Activated T-cell treated with anti-CD3 and anti-CD28 coated beads, Interleukin-2, amount 50 U/mL, for 48 hours (primary cell): ENCODE measurements at places on chromosomes 7 and 10.

DNA sequence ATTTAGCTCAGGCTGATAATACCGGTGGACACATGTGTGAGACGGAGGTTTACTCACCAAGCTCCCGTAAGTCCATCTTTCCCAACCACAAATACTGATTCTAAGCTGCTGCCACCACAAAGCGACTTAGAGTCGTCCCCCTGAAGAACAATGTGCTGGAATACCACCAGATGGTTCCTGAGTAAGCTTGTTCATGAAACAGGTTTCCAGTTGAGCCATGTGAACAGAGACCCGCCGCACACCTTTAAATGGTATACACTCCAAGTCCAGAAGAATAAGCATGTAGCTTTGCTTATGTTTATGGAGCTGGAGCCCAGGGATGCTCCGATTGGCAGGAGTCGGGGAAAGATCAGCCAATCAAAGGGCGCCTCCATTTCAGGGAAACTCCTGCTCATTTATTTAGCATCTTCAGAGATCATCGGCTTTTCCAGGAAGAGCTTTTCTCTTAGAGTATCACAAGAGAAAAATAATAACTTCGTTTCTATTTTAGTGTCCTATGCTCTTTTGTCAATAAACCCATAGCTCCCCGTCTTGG, 261.6 kb upstream of the AOAH start:
- DNase-seq: no peak

GRCh38 chr10:120477743-120478141, 20.7 kb downstream of the PLPP4 start:
- no peak for DNase-seq

- peak; percentile 20 for DNase-seq
Observed at GRCh38 chr7:130887957-130888371, 154.0 kb upstream of the KLF14 start.

GRCh38 chr7:80548840-80549530, 37.1 kb upstream of the GNAT3 start:
- DNase-seq: no peak

DNA sequence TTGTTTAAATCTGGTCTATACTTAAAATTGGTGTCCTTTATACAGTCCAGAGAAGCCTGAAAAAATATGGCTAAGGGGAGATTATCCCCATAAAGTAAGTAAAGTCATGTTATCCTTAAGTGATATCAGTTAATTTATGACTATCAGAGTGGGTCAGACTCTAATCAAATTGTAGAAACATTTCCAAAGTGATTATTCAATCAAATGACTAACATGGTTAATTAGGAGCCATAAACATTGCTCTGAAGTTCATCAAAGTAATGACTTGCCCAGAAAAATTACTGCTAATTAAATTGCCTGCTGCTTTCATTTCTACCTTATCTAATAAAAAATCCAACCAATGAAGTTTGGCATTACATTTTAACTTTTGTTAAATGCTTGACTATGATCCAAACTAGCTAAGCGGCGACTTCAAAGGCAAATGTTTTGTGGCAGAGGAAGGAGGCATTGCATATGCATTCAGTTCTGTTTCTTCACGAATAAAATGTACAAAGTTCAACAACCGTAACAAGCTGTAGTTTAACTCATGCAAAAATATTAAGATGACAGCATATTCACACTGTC, 76.7 kb downstream of the ETV1 start:
- DNase-seq: no peak

DNA sequence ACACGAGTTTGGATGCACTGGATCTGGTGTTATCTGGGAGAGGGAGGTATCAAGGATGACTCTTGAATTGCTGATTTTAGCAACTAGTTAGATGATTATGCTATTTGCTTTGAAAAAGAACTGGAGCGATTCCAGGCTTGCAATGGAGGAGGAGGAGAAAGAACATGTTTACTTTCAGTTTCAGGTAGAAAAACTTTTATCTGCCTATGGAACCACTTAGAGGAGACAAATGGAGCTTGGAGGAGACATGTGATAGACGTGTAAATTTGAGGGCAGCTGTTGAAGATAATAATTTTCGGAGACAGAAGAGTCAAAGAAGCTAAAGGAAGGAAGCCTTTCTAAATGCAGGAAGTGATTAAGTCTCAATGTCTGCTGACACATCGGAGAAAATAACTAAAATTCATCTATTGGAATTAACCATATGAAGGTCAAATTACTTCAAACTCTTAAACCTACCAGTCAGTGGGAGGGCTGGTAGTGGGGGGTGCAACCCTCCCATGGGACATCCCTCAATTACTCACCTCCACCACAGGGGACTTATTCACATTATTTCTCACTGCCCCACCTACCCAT, 56.4 kb upstream of the GNAI1 start:
- DNase-seq: peak; percentile 34

GRCh38 chr7:44066494-44067063, 1.2 kb upstream of the PGAM2 start:
- no peak for DNase-seq

DNA sequence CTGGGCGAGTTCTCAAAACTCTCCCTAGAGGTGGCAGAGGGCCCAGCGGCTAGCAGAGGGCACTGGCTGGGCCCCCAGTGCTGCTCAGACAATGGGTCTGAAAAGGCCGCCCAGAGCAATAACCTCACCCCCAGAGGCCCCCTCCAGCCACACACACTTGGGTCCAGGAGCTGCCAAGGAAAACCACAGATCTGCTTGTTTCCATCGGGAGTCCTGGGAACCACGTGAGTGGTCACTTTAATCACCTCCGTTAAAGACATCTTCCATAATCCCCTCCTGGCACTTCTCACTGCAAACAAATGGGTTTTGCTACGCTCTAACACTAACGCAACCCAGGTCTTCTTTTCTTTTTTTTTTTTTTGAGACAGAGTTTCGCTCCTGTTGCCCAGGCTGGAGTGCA, 30.0 kb downstream of the NUDT1 start:
- DNase-seq: no peak

GRCh38 chr10:85761906-85762445, 604.6 kb downstream of the GRID1 start:
- no peak for DNase-seq

- no peak for DNase-seq
Observed at GRCh38 chr7:39504963-39505362, 61.2 kb upstream of the YAE1 start.

DNA sequence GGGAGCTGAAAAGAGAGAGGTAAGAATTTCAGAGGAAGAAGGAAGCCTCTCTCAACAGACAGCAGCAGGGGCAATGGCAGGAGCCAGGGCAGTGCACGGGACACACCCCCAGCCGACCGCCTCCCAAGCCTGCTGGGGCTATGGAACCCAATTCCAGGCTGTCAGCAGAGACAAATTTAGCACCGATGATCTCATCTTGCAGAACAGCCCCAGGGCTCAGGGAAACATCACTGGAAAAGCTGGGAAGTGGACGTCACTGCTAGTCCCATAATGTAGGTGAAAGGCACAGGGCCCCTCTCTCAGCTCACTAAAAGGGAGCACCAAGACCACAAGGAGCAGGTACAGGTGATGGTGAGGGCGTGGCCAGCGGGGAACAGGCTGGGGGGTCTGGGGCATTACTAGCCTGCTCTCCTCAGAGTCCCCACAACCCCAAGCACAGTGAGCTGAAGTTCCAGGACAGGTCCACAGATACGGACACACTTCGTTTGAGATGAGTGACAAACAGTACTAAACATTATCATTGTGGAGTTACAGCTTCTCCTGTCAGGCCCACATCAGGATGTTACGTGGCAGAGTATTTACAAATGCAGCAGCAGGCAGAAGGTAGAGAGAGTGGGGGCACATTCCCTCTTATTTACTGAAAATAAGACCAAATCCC, 103.7 kb downstream of the PLXNA4 start:
- no peak for DNase-seq

- DNase-seq: no peak
Observed at GRCh38 chr10:122657729-122658128, 41.9 kb downstream of the C10orf120 start.

DNA sequence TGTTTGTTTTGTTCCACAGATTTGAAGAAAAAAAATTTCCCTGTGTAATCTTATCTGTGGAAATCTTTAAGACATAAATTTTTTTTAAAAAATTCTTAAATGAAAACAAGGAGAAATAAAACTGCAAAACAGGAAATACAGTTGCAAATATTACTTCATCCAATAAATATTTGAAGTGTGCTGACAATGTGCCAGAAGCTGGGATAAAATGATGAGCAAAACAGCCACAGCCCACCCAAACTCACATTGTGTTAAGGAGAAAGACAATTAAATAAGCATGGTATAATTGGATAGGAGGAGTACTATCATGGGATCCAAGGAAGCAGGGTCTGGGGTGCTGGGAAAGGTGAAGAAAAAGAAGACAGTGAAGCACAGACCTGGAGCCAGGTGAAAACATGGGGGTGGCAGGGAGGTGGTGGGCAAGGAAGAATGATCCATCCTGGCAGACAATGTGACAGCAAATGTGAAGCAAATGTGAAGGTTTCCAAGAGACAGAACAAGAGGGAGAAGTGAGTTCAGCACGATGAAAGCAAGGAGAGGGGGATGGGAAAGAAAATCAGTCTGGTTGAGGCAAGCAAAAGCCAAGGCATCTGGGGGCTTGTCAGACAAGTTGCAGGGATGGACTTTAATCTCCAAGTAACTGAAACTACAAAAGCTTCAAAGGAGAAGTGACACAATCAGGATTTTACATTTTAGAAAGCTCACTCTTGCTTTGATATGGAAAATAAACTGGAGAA, 135.9 kb downstream of the HIBADH start:
- no peak for DNase-seq

DNA sequence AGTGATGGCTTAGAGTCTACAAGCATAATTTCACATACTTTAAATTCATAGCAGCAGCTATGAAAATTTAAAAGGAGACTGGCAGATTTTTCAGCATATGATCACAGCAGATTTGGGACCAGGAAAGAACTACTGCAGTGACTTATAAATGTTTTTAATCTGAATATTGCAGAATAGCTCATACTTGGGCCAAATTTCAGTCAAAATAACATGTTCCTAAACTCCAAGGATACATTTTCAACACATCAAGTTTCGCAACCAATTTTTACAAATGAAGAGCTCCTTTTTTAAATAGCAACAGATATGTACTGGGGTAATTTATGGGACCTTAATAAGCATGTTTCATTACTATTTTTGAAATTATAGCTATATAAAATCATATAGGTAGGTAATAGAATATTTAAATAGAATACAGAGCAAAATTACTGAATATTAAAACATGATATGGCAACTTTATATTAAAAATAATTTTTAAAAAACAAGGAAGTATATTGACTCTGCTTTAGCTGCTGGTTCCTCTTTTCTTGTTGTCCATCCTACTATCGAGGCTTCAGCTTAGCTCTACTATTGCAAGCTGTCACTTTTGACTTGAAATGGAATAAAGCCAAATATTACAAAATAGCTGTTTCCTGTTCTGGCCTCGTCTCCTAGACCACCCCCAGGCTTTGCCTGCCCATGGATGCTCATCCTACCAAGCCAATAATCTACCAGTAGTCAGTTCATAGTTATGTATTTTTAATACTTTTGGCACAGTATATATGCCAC, 123.1 kb downstream of the NRBF2 start:
- DNase-seq: no peak

- peak; percentile 71 for DNase-seq
Observed at GRCh38 chr10:132397671-132398565, 918 bp downstream of the PWWP2B start.

DNA sequence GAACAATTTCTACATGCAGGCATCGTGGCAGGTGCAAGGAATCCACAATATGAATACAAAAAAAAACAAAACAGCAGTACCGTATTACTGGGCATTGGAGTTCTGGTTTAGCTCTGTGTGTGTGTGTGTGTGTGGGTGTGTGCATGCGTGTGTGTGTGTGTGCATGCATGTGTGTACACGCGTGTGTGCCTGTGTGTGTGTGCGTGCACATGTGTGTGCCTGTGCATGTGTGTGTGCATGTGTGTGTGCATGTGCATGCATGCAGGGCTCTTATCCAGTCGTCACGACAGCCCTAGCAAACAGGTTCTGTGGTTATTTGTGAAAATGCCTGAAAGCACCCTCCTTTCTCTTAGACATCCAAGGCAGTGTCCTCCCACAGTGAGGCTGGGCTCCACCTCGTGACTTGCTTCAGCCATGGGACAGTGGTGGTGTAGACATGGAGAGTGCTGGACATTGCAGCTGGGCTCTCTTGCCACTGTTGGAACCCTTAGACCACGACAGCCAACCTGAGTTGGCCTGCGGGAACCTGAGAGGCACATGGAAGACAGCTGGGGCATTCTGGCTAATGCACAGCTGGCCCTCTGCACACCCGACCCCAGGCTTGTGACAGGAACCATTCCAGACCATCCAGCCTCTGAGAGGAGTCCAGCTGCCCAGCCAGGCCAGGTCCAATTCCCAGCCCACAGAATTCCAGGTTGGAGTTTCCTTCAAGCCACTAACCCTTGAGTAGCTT, 173.4 kb upstream of the SHH start:
- DNase-seq: no peak

GRCh38 chr7:88224601-88225275, 4.9 kb upstream of the SRI start:
- no peak for DNase-seq

DNA sequence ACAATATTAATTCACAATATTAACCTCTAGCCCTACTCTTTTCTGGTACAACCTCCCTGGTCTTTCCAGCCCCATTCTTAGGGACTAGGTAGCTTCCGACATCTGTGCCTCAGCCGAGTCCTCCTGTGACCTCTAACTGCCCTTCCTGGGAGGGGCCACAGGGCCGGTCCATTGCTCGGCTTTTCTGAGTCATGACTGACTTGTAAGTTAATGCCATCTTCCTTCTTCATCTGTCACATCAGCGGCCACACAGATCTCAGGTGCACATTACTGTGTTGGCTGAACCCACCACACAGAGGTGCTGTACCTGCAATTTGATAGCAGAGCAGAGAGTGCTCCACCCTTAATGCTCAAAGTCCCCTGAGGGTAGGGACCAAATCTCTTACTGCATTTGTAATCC, 4.1 kb upstream of the CPA4 start:
- no peak for DNase-seq

- peak; percentile 25 for DNase-seq
Observed at GRCh38 chr7:1924258-1924817, 254.3 kb downstream of the ELFN1 start.

DNA sequence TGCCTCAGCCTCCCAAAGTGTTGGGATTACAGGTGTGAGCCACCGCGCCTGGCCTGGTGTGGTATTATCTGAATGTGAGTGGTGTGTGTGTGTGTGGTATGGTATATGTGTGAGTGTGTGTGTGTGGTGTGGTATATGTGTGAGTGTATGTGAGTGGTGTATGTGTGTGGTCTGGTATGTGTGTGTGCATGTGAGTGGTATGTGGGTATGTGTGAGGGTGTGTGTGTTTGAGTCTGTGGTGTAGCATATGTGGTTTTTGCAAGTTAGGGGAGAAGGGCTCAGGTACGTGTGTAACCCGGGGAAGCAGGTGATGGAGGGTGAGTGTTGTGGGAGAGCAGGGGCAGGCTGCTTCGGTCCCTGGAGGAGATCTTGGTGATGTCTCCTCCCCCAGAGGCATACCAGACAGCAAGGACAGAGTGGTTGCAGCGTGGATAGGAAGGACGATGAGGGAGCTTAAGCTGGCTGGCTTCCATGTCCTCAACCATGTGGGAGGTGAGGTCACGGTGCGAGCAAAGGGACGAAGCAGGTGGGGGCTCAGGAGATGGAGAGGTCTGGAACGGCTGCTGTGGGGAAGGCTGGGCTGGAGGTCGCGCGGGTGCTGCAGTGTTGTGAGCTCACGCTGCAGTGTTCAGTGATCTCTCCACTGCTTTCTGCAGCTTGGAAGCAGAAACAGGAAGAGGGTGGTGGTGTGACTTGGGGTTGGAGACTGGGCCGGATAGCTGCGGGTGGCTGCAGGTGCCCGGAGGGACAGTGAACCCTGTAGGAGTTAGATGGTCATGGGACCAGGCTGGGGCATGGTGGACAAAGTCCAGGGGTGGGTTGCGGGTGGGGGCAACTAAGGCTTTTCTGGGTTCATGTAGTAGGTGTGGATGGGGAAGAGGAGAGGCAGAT, 5.0 kb downstream of the ZYX start:
- no peak for DNase-seq
